Activated CD8-positive, alpha-beta T cell treated with anti-CD3 and anti-CD28 coated beads, Interleukin-2, amount 10 ng/mL, durations not matched to agents 7 days and 5 days (primary cell): ENCODE measurements at places on chromosomes 16 and 17. TPM values are rescaled to one million over a fixed set of nuclear protein-coding genes. Genes with fewer than 3 reads are reported as not detected.

HSPB9 gene
- total RNA-seq, result 0.29 TPM

NOB1 gene
- 53.3 TPM for total RNA-seq

CACNG5 gene
- total RNA-seq, result not detected

BAIAP3 gene
- total RNA-seq, result 0.63 TPM

ACBD4 gene
- total RNA-seq, result 12.5 TPM

EFCAB13 gene
- total RNA-seq, result 4.6 TPM

GRCh38 chr16:70692130-70692872 lies 6.4 kb upstream of the MTSS2 start:
- DNase-seq, result no peak

DNA sequence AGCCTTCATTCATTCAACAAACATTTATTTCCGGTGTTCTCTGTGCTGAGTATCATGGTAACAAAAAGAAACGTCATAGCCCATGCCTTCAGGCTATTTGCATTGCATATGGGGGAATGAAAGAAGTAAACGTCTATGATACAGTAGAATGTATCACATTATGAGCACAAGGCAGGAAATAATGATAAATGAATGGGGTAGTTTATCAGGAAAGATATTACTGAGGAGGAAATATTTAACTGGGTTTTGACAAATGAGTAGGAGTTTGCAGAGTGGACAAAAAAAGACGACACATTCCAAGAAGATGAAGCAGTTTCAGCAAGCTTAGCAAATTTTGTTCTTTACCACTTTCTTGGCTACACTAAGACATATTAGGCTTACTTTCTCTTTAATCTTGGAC lies 1.3 kb upstream of the KRTAP4-7 start:
- no peak for DNase-seq

- no peak for DNase-seq
Measured at GRCh38 chr17:33328129-33328528, 35.0 kb upstream of the ASIC2 start.

DNA sequence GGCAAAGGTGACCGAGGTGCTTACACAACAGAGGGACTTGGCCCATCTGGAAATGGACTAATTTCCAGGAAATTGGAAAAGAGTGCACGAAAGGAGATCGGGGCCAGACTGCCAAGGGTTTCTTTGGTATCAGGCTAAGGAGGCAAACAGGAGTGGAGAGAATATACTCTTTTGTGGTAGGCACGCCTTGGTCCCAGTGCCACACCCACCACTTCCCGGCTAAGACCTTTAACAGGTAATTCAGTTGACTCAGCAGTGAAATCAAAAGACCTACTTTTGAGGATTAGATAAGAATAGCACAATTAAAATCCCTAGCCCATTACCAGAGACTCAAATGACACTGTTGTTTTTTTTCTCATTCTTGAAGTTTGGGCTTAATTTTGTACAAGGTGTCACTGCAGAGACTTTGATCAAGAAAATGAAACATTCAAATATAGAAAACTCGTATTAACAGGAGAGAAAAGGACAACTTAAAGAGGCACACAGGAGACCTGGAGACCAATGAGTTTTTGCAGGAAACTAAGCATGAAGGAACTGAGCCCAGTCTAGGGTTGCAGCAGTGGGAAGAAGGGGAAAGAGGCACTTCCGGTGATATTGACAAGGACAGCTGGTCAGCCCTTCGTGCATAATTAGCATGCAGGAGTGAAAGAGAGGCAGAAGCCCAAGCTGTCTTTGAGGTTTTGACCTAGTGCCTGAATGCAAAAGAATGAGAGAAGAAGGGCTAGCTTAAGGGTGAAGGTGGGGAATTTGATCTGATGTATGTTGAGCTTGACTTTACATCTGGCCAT lies 265.5 kb upstream of the CCL2 start:
- no peak for DNase-seq

DNA sequence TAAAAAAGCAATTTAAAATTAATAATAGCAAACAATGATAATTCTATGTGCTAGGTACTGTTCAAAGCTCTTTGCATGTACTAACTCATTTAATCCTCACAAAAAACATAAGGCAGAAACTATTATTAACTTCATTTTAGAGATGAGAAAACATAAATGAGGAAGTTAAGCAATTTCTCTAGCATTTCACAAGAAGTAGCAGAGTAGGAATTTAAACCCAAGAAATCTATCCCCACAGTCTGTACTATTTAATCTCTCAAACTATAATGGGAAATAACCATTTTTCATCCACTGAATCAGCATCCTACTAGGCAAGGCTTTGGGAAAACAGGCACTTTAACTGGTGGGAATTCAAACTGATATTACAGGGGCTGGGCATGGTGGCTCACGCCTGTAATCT lies 42.2 kb upstream of the INTS2 start:
- DNase-seq, result no peak

DNA sequence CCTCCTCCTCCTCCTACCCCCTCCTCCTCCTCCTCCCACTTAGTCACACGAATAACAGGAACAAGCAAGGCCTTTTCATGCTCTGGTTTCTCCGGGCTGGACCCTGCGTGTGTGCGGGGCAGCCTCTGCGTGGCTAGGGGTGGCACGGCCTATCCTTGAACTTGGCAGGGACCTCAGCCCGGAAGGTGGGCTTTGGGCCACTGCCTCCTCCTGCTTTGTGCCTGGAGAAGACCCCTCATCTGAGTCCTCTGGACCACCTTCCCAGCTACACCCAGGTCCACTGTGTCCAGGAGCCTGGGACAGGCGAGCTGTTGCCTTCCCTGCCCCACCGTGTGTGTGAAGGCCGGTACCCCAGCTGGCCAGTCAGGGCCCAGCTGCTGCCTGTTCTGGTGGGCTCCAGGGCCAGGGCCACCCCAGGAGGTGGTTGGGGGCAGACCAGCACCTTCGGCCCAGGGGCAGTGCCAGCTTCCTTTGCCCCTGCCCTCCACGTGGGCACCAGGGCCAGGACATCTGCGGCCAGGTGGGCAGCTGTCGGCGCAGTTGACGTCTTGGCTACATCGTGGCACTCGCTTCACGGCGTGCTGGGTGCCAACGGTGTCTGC lies 35.4 kb downstream of the GINS2 start:
- no peak for DNase-seq

DNA sequence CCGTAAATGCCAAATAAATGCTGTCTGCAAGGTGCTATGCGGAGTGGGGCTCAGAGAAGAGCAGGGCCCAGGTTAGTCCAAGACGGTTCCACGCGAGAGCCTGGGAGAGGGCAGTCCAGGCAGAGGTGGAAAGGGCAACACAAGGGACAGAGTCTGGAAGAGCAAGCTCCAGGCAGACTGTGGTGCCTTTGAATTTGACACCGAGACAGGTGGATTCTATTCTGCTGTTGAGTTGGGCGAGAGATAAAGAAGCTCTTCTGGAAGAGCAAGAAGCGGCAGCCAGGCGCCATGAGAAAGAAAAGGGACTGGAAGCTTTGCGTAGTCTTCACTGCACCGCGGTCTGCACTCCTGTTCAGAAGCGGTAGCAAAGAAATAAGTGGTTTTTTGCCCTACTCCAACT lies 55.6 kb downstream of the CYTH1 start:
- DNase-seq, result no peak

- no peak for DNase-seq
Measured at GRCh38 chr16:70391881-70392481, 45.3 kb downstream of the DDX19A start.

GRCh38 chr17:43360376-43360738 lies 38.4 kb upstream of the ARL4D start:
- DNase-seq, result peak; percentile 89

DNA sequence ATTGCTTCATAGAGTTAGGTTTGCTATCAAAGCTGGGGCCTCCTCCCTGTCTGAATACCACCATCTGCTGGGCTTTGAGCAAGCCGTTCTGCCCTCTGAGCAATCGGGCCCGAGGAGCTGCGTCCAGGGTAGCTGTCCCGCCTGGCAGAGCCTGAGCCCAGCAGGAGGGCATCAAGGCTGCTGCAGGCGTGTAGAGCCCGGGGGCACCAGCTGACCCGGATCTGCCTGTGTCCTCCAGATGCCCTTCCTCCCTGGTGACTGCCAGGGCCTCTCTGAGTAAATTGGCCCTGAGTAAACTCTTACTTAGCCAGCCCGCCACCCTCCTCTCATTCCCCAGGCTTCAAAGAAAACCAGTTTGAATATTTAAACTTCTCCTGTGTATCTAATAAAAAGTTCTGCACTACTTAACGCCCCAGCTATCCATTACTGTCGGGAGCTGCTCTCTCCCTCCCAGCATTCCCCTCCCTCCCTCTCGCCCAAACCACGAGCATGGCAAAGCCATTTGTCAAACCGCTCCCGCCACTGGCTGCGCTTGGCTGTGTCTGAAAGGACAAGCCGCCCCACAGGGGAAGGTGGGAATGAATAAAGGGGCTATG lies 16.4 kb downstream of the CDK5RAP3 start:
- no peak for DNase-seq

DNA sequence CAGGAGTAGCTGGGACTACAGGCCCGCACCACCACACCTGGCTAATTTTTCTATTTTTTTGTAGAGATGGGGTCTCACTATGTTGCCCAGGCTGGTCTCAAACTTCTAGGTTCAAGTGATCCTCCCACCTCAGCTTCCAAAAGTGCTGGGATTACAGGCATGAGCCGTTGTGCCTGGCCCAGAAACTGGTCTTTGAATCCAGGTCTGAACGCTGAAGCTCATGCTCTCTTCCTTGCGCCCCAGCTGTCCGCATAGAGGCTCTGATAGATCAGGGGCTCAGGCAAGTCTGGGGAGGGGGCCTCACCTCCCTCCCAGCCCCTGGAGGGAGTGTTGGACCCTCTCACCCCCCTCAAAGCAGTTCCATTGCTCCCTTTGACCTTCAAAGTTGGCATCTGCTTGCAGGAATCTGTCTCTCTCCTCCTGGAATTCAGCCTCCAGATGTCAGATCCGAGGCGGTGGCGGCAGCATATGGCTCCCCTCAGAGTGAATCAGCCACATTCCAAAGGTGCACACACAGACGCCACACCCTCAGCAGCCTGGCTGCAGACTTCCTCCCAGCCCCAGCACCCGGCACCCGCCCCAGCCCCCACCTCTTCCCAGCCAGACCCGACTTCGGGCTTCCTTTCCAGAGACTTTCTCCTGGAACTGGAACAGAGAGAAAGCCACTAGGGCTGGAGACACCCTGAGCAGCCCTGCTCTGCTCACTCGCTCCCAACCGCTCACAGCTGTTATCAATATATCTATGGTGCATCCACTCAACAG lies 16.9 kb upstream of the GLIS2 start:
- no peak for DNase-seq
